H4 (cell line): ENCODE measurements at places on chromosomes 1 and 21.
A peak's percentile ranks its signal among the peaks of the same experiment; 100 is the strongest.

DNA sequence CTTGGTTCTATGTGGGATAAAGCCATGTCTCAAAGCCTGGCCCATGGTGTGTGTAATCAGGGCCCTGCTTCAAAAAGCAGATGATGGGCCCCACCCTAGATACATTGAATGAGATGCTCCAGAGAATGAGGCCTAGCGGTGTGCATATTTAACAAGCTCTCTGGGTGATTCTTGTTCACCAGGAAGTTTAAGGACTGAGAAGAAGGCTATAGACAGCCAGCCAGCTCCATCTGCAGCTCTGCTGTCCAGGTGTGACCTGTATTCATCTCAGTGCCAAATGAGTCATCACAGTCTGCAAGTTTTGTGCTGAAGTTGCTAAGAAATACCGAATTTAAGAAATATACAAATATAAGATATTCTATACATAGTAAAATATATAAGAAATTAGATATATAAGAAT is 182.0 kb upstream of the RUNX1 start:
- no peak for DNase-seq

- DNase-seq = no peak
Measured at GRCh38 chr1:33606272-33606671, 133.8 kb downstream of the ZSCAN20 start.

GRCh38 chr1:245825128-245825901 is 670.5 kb downstream of the KIF26B start:
- DNase-seq = peak; percentile 19

- peak; percentile 89 for DNase-seq
Measured at GRCh38 chr1:110634455-110635311, 28.5 kb upstream of the KCNA2 start.

DNA sequence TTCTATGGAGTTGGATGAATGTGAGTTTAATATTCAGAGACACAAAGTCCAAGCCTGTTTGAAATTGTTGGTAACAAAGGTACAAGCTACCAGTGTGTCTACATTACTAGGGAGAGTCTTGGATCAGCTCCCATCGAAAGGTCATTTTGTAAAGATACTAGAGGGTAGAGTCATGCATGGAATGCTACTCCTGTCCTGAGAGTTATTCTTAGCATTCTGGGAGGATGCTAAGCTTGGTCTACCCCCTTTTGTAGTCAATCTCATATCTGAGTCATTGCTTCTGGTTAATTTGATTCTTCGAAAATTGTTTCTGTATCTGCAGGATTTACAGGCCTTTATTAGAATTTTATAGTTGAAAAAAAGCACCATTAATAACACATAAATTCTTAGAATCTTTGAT is 240.2 kb downstream of the ST6GALNAC3 start:
- no peak for DNase-seq

- no peak for DNase-seq
Measured at GRCh38 chr1:223756806-223757700, 44.7 kb downstream of the CAPN2 start.

- no peak for DNase-seq
Measured at GRCh38 chr1:71656902-71657301, 576.1 kb upstream of the ZRANB2 start.

DNA sequence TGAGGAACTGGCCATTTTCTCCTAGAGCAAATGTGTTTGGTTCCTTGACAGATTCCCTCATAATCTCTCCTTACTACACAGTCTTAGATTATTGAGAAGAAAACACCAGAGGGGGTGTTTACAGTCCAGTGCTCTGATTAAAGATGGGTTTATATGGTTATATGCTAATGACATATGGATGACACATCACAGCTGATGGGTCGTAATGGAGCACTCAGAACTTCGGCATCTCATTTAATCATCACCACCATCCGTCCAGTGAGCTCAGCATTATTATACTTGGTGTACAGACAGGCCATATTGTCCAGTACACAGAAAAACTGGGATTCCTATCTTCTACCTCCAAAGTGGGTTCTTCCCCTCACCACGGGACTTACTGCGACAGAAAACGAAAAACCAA is 22.3 kb upstream of the NR5A2 start:
- DNase-seq = no peak

DNA sequence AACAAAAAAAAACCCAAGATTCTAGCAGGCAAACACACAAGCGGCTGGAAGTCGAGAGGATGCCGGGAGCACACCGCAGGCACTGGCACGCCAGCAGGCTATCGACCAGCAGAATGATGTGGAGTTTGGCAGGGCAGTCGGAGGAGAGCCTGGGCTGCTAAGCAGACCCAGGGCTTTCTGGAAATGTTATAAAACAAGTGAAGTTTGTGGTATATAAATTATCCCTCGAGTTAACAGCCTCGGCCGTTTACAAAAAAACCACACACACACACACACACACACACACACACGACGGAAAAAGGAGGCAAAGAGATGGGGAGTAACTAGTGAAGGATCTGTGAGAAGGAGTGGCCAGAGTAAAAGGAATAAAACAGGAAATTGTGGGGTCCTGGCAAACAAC is 87.2 kb upstream of the IVNS1ABP start:
- peak; percentile 36 for DNase-seq

- DNase-seq = no peak
Measured at GRCh38 chr1:151314137-151314875, 12.9 kb downstream of the PI4KB start.

DNA sequence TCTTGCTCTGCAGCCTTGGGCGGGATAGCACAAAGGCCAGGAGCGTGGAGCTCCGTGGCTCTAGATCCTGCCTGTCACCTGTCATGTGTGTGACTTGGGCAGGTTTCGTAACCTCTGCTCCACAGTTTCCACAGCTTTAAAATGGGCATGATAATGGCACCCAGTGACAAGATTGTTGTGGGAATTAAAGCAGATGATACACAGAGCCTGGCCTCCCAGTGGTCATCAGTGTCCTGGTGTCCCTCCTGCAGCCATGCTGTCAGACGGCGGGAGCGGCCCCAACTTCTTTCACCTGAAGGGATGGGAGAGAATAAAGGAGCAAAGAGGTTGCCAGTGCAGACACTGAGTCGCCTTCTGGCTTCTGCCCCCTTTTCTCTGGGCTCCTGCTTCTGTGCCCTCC is 61.5 kb downstream of the SLC37A1 start:
- no peak for DNase-seq

- DNase-seq = no peak
Measured at GRCh38 chr1:185396126-185396525, 79.1 kb upstream of the IVNS1ABP start.

DNA sequence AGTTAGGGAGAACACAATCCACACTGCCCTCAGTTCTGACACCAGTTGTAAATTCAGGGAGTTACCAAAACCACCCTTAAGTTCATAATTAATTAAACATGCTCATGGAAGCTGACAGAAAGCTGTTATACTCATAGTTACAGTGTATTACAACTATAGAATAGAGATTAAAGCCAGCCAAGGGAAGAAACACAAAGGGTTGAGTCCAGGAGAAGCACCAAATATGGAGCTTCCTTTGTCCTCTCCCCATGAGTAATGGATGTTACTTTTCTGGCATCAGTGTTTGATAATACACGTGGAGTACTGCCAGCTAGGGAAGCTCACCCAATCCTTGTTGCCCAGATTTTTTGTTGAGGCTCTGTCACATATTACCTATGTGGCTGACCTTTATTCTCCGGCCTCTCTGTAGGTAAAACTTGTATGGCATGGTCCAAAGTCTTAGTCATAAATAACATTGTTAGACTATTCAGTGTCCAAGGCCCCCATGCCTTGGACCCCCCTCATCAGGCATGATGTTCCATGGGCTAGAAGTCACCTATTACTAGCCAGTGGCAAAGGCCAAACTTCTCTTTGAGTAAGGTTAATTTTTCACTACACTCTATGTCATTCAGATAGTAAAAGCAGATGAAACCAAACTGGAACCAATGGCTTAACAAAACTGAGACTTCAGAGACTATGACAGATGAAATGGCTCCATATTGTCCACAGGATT is 175.7 kb downstream of the GPR52 start:
- no peak for DNase-seq

- DNase-seq = no peak
Measured at GRCh38 chr1:17507915-17508314, 31.6 kb upstream of the ARHGEF10L start.

DNA sequence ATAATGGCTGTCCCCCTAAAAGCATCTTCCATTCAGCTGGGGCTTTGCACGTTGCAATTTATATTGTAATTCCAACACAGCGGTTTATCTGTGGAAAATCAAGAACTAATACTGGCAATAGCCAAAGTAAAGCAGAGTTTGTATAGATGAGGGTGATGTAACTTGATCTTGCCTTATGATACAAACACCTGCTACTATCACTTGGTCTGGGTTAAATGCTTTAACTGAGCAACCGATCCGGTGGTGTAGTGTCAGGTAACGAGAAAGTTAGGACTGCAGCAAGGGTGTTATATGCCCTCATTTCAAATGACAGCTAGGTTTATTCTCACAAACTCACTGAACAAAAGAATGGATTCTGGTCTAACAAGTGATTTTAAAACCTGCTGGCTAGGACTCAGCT is 47.3 kb upstream of the PLPPR4 start:
- no peak for DNase-seq

GRCh38 chr1:94805912-94806311 is 14.2 kb upstream of the SLC44A3 start:
- peak; percentile 29 for DNase-seq

DNA sequence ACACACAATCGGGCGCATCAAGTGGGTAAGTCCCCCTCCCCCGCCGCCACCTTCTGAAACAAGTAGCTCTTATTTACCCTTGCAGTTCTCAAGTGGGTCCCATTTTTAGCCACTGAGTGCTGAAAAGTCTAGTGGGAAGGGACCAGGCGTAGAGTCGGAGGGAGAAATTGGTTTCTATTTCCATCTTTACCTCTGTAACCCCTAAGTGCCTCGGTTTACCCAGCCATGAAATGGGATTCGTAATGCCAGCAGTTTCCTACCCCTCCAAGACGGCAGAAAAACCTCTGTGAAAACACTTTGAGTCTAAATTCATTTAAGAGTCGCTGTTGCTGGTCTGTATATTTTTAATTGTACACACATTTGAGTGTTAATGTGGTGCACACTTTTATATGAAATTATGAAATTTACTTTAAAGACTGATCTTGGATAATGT is 928 bp downstream of the TLCD4 start:
- no peak for DNase-seq

DNA sequence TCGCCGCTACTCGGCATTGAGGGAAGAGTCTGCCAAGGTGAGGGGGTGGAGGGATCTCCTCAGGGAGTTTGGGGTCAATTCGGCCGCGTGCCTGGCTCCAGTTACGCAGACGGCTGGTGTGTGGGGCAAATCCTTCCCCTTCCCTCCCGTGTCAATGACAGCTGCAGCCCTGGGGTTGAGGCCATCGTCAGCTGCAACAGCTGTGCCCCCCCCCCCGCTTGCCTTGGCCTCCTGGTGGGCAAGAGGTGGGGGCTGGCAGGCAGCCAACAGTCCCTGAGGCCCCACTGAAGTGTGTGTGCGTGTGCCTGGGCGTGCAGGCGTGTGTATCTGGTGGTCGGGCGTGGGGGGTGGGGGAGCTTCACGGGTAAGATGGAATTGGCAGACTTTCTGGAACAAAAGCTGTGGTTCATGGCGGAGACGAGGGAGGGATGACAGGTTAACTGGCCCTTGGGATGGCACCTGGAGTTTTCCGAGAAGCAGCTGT is 25.6 kb downstream of the PPFIA4 start:
- DNase-seq = no peak

DNA sequence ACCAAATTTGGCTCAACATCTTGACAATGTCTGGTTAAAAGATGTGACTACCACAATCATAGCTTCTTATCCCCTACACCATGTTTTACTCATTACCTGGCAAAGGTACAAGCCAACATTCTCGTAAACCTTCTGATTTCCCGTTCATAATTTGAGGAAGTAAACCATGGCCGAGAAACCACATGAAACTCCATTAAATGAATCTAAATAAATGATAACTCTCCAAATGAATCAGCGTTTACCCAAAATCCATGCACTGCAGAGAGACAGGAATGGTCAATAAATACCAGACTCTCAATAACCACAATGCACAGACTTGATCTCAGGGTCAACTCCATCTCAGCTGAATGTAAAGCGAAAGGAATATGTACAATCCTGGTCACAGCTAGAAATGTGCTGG is 125.2 kb downstream of the TYW3 start:
- peak; percentile 79 for DNase-seq
